8988T (cell line): ENCODE measurements at places on chromosomes 12 and 14.

DNA sequence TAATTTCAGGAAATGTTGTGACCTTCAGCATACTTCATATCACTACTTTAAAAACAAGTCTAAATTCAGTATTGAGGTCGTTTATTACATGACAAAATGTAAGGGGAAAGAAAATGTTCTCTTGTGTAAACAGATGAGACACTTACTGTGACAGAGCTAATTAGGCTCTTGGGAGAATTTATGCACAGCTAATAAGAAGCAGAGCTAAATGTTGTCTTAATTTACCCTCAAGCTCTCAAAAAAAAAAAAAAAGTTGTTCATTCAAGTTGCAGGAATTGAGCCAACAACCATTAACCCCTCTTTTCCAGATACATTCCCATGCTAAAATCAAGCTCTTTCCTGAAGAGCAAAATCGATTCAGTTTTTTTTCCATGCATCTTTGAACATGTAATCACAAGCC lies 1419.4 kb downstream of the FSCB start:
- no peak for DNase-seq

DNA sequence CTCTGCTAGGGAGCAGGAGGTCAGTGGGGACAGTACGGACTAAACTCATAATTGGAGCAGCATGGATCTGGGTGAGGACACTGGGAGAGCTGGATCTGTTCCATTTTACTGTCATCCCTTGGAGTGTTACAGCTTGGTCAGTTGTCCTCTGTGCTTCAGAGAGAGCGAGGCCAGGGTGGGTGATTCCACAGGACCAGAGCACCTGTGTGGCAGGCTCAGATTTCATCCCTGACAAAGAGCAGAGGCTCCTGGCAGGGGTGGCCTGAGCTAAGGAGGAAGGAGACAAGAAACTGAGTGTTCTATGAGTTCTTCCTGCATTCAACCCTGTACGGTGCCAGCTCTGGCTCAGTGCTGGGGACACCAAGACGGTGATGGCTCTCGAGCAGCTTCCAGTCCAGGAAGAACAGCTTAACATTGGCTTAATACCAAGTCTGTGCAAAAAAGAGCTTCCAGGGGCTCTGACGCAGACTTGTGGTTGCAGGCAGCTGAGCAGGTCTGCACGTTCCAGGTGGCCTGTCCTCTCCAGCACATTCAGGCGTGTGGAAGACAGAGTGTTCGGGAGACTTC lies 8.4 kb upstream of the PGF start:
- DNase-seq: no peak

GRCh38 chr12:3129301-3130056 lies 52.3 kb downstream of the TSPAN9 start:
- no peak for DNase-seq

- DNase-seq: no peak
Measured at GRCh38 chr12:80135624-80136023, 36.3 kb downstream of the OTOGL start.
